Effector memory CD8-positive, alpha-beta T cell (primary cell): ENCODE measurements at places on chromosomes 16 and 17.

DNA sequence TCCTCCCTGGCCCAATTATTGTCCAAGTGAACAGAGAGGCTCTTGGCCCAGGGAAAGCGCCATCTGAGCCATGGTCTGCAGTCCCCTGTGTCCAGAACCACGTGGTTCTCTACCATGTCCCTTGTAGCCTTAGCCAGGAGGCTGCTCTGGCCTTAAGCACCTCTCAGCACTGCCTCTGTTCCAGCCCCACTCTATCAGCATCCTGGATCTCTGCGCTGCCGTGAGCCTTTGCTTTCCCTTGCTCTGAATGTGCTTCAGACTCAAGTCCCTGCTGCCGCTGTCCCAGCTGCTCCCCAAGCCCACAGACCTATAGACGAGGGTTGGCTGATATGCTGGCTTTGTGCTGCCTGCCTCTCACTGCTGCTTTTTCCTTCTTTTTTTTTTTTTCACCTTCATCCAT, 33.9 kb downstream of the CYB561 start:
- DNase-seq: no peak

- DNase-seq: no peak
Measured at GRCh38 chr16:75229172-75230031, 10.6 kb downstream of the CTRB1 start.

DNA sequence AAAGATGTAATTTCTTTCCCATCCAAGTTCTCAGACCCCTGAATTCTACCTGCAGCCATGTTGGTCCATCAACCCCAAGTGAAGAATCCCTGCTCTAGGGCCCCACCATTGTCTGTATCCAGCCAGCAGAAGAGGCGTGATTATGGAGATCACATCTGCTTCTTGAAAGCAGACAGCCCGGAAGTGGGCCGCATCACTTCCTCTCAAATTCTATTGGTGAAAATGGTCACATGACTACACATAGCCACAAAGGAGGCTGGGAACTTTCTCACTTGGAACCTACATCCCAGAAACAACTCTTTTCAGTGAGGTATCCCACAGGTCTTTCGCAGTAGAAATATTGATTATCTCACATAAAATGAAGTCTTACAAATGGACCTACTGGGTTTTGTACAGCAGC, 40.1 kb downstream of the IL4R start:
- no peak for DNase-seq

DNA sequence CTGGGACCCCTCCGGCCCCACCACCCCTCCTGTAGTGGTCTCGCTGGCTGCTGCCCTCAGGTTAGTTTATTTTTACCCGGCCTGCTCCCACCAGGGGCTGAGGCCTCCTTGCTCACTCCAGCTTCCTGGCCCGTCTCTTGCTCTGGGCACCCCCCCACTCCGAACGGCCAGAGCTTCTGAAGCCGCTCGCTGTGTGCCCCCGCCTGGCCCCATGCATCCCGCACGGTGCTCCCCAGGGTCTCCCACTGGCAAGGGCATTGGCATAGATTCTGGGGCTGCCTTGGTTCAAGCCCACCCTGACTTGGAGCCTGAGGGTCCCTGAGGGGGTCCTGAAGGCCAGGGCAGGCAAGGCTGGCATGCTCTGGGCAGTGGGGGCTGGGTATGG, 186.4 kb downstream of the SEC14L1 start:
- no peak for DNase-seq

GRCh38 chr17:77926981-77927380, 31.5 kb upstream of the TNRC6C start:
- no peak for DNase-seq

DNA sequence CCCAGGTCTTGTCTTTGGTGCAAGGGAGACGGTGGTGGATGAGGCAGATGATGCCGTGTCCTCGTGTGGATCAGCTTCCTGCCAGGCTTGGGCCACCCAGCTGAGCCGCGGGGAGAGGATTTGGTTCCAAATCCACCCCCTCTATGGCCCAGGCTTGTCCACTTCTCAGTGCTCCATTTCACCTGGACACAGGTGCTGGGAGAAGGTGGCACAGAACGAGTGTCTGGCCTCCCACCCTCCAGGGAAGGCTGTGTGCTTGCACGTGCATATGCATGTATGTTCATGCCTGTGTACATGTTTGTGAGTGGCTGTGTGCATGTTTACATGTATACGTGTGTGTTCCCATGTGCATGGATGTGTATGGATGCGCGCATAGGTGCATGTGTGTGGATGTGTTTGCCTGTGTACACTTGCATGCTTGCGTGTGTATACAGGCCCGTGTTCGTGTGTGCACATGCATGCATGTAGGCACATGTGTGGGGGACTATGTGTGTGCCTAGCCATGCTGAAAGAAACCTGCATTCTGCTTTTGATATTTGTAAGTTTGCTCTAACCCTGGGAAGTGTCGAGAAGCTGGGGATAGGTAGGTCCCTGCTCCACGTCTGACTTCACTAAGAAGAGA, 196.3 kb downstream of the IRF8 start:
- no peak for DNase-seq

GRCh38 chr16:48323783-48324775, 61.1 kb downstream of the SIAH1 start:
- DNase-seq: no peak

GRCh38 chr17:33200587-33200986, 92.5 kb downstream of the ASIC2 start:
- DNase-seq: no peak

DNA sequence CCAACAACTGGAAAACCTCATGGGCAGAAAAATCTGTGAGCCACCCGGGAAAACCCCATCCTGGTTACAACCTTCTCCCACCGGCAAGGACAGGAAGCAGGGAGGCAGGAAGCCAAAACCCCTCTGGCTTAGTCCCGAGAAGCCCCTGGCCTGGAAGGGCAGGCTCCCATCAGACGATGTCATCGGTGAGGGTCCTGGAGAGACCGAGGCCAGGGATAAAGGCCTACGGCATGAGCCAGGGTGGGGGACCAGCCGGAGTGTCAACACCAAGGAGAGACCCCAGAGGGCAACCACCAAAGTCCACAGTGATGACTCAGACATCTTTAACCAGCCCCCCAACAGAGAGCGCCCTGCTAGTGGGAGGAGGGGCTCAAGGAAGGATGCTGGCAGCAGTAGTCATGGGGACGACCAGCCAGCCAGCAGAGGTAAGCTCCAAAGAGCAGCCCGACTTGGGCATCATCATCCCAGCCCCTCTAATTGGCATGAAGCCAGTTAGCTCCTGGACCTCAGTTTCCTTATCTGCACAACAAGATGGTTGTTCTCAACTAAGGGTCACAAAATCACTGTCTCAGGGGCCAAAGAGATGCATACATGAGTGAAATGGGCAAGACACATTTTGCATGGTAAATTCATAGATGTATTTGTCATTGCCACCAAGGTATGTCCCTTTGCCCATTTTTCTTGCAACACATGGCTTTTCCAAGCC, 190.7 kb downstream of the KATNIP start:
- DNase-seq: no peak

DNA sequence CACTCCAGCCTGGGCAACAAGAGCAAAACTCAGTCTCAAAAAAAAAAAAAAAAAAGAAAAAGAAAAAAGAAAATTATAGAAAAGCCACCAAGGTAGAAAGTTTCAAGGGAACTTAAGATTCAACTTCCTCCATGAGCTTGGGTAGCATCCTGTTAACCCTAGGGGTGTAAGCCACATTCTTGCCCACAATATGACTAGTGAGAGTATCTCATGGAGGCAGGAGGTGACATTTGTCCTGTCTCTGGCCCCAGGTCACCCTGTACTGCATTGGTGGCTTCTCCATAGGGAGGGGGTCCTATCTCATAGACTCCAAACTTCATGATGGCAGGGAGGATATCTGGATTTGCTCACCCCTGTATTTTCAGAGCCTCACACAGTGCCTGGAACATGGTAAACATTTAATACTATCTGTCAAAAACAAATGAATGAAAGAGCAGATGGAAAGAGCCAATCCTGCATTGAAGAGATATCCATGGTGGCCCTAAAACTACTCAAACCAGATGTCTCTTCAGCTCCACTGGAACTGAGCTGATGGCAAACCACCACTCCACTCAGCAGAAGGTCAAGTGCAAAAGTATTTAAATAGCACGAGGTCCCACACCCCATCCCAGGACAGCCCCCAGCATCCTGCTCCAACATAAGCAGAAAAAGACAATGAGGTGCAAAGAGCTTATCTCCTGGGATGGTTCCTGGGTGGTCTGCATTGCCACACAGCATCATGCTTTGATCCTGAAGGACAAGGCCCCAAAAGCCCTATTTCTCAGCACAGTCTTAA, 50.3 kb downstream of the EMP2 start:
- DNase-seq: no peak

DNA sequence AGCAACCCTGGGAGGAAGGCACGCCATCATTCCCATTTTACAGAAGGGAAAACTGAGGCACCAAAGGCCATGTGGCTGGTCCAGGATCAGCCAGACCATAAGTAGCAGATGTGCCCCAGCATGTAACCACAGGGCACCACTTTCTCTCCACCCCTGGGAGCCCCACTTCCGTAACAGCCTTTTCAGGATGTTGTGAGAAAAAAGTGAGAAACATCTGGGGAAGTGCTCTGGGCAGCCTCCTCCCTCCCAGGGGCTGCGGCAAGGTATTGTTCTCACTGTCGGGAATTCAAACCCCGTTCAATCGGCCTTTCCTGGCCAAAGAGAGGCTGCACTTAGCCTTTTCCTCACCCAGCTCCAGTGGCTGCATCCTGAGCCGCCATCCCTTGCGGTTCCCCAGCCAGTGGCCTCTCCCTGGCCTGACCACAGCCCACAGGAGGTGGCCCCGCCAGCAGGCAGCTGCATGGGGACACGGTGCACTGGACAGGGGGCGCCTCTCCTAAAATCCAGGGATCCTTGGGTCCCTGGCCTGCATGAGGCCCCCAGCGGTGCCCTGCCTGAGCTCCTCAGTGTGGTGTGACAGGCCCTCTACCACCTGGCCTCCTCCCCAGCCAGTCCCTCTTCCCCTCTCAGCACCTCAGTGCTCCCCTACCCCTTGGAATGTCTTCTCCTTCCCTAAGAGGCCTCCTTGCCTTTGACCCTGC, 5.7 kb upstream of the CDH5 start:
- no peak for DNase-seq
